ENCODE measurements at places on chromosomes 7 and 10.

DNA sequence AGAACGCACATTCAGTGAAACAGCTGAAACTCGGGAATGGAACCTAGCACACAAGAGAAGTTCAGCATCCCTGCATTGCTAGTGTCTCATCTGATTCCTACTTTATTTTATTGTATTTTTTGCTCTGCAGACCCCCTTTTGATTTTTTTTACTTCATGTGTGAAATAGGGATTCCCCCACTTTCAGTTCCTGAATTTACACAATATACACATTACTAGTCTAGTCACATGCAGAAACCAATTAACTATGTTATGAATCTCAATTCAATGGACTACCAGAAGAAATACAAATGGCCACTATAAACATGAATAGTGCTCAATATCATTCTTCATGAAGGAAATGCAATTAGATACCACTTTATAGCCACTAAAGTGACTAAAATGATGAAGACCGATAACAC is 386.1 kb upstream of the COBL start:
- no peak for DNase-seq

DNA sequence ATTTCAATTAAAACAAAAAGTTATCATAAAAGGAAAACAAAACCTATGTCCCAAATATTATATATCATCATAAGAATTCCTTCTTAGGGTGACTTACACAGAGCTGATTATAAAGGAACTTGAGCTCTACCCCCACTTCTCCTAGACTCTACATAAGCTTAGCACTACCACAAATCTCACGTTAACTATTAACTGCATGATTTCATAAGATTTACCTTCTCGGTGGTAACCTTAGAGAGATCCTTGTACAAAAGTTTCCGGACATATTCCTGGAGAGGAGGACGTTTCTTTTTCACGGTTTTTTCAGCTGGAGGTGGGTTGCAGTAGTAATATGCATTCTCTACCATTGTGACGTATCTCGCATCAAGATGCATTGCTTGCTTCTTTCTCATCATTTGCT is 83.7 kb downstream of the UPF2 start:
- DNase-seq, result no peak

- DNase-seq, result no peak
Observed at GRCh38 chr10:62109587-62110293, 158.9 kb downstream of the RTKN2 start.

DNA sequence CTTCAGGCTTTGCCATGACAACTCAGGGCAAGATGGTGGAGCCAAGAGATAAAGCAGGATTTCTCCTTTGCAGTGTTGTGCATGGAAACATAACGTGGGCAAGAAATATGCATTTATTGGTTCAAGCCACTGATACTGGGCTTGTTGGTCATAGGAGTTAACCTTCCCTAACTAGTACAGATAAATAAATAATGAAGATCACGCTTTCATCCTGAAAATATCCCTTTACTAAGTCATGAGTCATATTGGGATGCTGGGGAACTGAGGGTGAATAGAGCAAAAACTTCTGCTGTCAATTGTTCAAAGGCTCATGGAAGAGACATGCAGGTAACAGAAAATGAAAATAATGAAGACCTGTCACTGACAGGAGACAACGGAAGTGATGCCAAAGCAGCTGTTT is 55.5 kb downstream of the TES start:
- DNase-seq, result no peak

DNA sequence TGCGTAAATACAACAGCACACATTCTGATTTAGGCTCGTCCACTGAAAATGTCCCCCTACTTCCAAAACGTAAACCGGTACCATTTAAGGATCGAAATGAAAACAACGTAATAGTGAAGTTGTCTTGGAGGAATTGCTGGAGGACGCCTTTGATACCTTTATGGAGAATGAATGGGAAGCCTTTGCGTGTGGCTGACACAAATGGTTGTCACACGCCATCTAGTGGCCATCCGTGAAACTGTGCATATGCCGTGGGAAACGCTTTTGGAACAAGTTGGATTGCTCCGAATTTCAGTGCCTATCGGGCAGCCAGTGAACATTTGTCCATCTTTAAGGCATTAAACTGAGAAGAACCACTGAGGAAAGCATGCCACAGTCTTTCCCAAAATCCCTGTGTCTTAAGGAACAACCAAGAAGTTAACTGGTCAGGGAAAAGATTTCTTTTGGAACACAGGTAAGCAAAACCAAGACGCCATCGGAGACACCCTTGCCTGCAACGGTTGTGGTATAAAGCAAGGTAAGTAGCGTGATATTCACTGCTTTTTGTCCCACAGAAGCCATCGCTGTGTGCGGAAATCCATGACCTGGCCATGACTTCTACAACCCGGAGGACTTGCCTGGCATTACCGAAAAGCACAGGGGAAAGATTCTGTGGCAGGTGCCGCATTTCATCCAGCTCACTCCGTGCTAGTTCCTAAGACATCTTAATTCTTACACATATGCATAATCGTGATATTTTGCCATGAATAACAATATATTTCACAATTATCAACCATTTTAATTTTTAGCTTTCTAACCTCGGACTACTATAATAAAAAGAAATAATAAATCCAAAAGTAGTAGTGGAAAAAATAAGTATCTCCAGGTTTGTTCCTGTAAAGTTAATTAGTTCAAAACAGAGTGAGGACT is 100.6 kb downstream of the FAM204A start:
- DNase-seq, result peak; percentile 54

GRCh38 chr10:61040399-61041016 is 96.5 kb upstream of the RHOBTB1 start:
- DNase-seq, result no peak

DNA sequence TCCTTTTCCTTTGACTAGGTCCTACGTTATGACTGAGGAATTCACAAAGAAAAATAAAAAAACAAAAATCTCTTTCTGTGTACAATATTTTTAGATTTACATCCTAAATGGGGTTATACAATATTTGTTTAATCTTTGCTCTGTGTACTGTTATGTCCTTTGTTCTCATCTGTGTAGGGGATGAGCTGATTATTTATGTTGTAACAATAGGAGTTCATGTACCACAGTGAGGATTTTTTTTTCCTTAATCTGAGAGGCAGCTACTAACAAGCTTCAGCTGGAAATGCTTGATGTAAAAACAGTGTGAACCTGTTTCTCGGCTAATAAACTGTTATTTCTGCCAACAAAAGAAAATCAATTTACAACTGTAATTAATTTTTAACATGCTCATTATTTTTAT is 58.0 kb downstream of the ORC5 start:
- DNase-seq, result no peak

DNA sequence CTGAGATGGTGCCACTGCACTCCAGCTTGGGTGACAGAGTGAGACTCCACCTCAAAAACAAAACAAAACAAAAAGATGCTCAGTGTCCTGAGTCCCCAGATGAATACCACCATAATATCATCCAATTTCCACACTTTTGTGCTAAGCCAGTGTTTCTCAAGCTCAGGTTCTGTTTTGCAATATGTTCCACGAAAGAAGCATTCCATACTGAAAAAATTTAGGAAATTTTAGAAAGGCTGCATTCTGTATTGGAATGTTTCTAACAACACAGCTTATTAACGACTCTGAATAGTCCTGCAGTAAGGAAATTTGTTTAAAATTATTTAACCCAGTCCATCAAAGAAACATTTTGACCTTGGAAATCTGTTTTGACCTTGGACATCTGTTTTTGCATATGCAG is 142.4 kb downstream of the EPC1 start:
- no peak for DNase-seq

GRCh38 chr7:120941064-120941463 is 9.5 kb upstream of the ING3 start:
- DNase-seq, result no peak

DNA sequence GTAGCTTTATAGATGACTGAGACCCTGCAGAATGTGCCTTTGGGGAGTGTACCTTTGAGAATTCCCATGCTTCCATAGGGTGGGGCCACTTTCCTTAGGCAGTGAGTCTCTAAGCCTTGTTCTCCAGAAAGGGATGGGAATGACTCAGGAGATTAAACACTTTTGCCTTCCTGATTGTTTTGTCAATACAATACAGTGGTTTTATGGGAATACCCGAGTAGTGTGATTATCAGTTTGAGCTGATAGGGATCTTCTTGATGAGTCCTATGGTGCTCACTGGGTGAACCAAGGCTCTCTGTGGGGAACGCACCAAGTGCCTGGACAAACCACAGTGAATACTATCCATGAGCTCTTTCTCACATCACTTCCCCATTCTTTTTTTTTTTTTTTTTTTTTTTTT is 6.3 kb downstream of the MYOF start:
- no peak for DNase-seq

GRCh38 chr7:91358303-91358702 is 94.1 kb downstream of the FZD1 start:
- no peak for DNase-seq

DNA sequence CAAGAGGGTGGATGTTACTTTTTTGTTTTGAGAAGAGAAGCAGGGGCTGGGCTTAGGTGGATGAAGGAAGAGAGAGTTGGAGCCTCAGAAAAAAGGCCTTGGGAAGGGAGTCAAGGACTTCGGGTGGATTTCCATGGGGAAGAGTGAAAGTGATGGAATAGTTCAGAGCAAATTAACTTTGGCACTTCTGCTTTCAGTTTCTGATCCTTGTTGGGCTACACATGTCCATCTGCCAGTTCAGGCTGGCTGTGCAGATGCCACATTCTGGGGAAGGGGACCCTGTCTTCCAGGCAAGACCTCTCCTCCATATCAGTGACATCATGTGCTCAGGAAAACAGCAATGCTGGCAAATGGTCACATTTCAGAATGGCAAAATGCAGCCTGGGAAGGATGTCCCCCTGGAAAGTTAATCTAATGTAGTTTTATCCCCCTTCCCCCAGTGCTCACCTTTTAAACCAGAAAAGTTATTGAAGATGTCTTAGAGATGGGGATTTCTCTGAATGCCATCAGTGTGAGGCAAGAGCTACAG is 86.0 kb downstream of the WDFY4 start:
- no peak for DNase-seq

DNA sequence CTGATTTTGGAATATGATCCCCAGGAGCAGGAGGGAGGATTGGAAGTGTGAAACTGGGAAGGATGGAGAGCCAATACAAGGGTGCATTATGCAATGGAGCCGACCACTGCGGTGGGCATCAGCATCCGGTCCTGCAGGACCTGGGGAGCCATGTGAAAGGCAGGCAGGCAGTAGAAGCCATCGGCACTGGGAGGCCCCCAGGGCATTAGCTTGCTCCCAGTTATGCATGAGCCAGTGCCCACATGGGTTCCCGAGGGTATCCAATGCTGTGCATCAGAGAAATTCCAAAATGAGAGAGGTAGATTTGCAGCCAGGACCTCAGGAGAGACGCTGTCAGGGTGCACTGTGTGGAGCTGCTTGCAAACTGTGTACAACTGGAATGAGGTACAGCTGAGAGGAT is 8.7 kb upstream of the KCP start:
- DNase-seq, result no peak

GRCh38 chr7:132298790-132299189 is 277.5 kb downstream of the PLXNA4 start:
- no peak for DNase-seq

- DNase-seq, result no peak
Observed at GRCh38 chr10:48614481-48615390, 9.9 kb upstream of the ARHGAP22 start.

DNA sequence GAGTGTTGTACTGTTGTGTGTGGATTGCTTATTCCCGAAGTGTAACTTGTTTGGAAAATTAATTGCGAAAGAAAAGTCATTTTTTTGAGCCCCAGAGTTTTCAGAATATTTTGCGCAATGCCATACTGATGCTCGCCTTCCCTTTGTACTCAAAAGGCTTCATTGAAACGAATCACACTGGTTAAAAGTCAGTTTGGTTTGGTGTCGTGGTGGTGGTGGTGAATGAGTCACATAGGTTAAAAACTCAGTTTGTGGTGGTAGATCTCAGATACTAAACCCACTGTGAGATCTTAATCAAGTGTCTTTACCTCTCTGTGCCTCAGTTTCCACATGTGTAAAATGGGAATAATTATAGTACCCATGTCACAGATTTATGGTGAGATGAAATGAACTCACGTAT is 61.1 kb upstream of the IL6 start:
- DNase-seq, result no peak

DNA sequence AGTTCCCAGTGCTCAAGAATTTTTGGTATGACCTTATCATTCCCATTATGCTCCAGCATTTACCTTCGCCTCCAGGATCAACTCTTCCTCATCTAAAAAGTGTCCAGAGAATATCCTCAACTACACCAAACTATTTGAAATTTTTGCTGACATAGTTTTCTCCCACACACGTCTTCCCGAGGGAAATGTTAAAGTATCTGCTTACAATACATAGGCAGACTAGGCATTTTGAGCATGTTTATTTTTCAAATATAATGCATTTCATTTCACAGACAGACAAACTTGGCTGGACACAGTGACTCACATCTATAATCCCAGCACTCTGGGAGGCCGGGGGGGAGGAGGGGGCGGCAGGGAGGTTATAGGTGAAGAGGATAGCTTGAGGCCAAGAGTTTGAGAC is 177.1 kb upstream of the TRIM24 start:
- no peak for DNase-seq

GRCh38 chr7:7109934-7110333 is 72.4 kb upstream of the C1GALT1 start:
- DNase-seq, result no peak

- DNase-seq, result no peak
Observed at GRCh38 chr7:142321391-142321790, 63.5 kb upstream of the PRSS58 start.

DNA sequence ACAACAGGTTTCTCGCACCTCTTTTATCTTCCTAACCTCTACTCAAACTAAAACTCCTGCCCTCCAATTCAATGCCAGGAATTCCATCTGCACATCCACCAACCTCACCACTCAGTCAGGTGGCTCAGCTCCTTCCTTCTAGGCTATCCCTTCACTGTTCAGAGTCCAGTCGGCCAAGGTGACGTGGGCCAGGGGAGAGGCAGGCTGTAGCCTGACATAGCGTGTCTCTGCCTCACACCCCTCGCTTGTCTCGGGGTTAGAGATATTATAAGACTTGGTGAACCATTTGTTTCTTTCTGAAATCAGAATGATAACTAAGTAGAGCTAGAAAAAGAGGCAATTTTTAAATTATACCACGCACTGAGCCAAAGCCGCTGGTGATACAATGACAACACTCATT is 31.1 kb downstream of the HIPK2 start:
- DNase-seq, result no peak

- DNase-seq, result no peak
Observed at GRCh38 chr7:158399762-158400161, 187.9 kb downstream of the PTPRN2 start.

DNA sequence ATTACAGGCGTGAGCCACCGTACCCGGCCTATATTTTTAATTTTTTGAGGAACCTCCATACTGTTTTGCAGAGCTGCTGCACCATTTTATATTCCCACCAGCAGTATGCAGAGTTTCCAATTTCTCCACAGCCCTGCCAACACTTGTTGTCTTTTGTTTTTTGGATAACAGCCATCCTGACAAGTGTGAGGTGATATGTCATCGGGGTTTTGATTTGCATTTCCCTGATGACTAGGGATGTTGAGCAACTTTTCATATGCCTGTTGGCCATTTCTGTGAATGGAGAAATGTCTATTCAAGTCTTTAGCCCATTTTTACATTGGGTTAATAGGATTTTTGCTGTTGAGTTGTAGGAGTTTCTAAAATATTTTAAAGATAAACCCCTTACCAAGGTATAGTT is 22.2 kb downstream of the ENTPD7 start:
- no peak for DNase-seq

- DNase-seq, result no peak
Observed at GRCh38 chr10:126749015-126749655, 78.6 kb upstream of the C10orf90 start.

GRCh38 chr7:126589068-126589684 is 663.6 kb downstream of the GRM8 start:
- DNase-seq, result no peak

All from effector CD4-positive, alpha-beta T cell (primary cell).